ENCODE measurements at places on chromosomes 6 and 20.

- DNase-seq = no peak
Measured at GRCh38 chr6:152091851-152092341, 284.4 kb downstream of the ESR1 start.

DNA sequence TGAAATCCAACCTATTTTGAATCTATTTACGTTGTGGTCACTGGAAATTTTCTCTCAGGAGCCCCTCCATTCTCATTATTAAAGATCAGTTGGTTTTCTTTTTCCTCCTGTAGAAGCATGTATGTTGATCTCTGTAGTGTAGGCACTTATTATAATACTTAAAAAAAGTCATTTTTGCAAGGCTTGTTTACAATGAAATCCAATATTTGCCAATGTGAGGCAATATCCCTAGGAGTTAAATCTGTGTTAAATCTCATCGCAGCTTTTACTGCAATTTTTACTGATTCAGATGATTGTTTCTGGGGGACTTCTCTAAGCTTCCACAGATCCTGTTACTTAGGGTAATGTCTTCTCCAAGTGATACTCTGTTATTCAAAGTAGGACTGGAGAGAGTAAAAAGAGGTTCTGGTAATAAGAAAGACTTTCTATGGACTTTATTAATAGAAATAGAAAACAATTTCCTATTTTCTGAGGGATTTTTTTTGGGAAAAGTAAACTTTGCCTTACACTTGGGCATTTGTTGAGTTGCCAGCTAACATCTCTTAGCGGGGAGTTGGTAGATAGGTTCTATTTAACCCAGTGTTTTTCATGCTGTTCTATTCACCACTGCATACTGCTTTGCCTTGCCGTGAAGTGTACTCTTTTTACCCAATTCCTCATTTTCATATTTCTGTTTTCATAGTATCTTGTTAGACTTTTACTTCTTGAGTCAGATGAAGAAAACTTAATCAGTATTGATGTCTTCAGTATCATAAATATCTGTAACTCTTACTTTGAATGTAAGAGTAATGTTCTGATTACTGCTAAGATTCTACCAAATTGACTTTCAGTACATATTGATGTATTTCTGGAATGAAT, 48.6 kb downstream of the CDKAL1 start:
- no peak for DNase-seq

- no peak for DNase-seq
Measured at GRCh38 chr6:105781915-105782314, 304.2 kb upstream of the PRDM1 start.

GRCh38 chr6:106373502-106374239, 13.2 kb downstream of the CRYBG1 start:
- DNase-seq = no peak

- no peak for DNase-seq
Measured at GRCh38 chr6:106749609-106750008, 120.2 kb downstream of the QRSL1 start.

Measured in nephron progenitor cell (in vitro differentiated cells).